ENCODE measurements at places on chromosomes 5 and 9.

GRCh38 chr5:157137691-157138090, 5.0 kb downstream of the MED7 start:
- DNase-seq, result no peak

DNA sequence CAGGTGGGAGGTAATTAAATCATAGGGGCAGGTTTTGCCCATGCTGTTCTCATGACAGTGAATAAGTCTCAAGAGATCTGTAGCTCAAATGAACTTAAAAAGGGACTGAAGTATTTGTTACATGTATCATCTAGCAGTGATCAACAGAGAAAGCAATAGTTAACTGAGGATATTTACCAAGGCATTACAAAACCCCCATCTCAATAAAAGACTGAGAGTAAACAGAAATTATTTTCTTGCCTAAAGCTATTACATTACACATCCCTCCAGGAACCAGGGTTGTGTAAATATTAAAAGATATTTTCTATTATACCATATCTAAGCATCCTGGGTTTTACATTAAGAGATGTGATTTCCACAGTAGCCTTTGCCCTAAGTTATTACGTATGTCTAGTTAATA, 169.9 kb downstream of the CTNND2 start:
- no peak for DNase-seq

GRCh38 chr9:71620746-71621145, 147.6 kb downstream of the CEMIP2 start:
- DNase-seq, result no peak

DNA sequence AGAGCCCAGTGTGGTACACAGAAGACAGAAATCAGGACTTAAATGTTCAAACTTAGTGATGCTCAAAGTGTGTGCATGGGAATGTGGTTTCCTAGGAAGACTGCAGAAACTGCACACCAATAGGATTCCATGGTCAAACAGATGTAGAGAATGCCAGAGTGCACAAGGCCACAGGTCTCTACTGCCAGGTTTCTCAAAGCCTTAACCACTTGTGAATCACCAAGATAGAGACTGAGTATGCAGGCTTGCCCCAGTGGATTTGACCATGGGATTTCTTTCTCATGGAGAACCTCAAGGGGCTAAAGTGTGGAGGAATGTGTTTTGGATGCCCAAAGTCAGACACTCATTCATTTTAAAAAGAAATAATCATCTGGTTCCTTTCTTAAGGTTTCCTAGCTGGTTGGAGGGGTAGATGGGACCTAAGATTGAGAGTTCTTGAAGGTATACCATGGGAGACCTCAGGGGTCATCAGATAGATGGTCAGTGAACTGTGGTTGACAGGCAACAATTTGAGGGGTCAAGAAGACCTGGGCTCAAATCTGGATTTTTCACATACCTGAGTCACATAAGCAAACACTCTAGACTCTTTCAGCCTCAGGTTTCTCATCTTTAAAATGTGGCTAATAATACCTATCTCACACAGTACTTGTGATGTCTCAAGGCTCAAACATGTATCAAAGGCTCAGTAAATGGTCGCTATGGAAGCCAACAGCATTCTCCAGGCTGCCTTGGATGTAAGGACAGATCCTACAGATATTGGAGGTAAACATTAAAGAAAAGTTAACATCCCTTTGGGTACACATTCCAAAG, 81.1 kb downstream of the BOD1 start:
- DNase-seq, result no peak

DNA sequence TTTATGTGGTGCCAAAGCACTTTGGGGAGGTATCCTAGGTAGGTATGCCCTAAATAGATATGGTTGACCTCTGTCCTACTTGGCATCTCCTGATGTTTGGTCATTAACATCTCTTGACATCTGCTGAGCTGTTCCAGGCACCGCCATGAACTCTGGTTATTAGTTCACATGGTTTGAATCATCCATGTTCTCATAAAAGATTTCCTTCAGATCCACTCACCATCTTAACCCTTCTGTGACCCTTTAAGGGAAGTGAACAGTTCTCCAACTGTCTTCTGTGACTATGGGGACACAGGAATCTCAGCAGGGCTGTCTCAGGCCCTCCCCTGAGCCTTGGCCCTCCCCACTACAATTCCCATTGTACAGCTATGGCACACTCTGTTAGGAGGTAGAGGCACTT, 167.7 kb downstream of the CDH6 start:
- DNase-seq, result no peak

DNA sequence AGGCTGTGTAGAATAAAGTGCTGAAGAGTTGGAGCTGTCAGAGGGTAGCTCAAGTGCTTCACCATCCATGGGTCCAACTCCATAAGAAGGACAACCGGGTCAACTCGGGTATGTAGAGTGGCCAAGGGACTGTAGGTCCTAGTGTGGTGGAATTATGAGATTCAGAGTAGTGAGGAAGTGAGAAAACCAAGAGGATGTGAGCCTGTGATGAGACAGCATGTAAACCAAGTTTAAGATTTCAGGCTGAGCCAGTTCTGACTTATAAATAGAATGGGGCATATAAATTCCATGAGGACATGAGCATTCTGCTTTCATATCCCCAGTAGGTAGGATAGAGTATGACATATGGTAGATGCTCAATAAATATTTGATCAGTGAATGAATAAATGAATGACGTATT, 96.3 kb downstream of the CFAP95 start:
- DNase-seq, result no peak

- DNase-seq, result no peak
These were observed 84.5 kb downstream of the NRG2 start for GRCh38 chr5:139958432-139959148.

DNA sequence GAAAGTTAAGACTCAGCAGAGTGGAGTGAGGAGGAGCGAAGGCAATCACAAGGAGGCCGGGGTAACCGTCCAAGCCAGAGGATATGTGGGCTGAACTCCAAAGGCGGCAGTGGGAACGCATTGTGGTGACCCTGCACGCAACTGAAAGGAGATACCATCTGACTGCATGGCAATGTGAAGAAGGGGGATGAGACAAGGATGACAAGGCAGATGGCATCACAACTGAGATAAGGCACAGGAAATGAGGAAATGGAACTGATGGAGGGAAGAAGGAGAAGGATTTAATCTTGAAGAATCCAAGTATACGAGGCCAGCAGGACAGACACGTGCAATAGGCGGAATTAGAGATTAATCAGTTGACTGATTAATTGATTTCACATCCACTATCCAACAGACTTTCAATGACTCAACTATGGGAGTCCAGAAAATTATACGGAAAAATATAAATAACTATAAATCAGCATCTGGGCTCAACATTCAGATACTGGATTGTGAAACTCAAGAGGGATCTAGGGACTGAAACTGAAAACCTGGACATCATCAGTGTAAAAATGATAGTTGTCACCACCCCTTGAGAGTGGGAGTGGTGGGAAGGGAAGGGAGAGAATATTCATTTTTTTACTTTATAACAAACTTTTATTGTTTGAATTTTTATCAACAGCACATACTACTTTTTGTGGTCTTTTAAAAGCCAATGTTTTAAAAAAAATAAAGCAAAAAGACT, 86.1 kb downstream of the ARL15 start:
- no peak for DNase-seq

DNA sequence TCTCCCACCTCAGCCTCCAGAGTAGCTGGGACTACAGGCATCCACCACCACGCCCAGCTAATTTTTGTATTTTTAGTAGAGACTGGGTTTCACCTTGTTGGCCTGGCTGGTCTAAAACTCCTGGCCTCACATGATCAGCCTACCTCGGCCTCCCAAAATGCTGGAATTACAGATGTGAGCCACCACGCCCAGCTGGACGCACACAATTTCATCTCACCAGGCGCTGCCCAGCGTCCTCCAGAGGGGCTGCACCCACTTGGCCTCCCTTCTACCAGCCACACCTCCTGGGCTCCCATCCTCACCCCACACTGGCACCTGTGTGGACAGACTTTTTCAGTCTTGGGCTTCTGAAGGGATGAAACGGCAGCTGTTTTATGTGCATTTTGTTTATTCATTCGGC, 3.8 kb upstream of the EXOC3 start:
- no peak for DNase-seq

GRCh38 chr9:129823542-129823934, 398 bp downstream of the TOR1A start:
- no peak for DNase-seq

DNA sequence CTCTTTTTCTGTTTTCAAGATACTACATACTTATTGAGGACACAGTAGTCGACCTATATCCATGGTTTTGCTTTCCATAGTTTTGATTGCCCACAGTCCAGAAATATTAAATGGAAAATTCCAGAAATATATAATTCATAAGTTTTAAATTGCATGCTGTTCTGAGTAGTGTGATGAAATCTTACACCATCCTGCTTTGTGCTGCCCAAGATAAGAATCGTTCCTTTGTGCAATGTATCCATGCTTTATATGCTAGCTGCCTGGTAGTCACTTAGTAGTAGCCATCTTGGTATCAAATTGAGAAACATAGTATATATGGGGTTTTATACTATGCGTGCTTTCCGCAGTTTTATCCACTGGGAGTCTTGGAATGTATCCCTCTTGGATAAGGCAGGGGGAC, 59.0 kb downstream of the CWC27 start:
- no peak for DNase-seq

GRCh38 chr5:1736065-1736464, 63.6 kb downstream of the MRPL36 start:
- DNase-seq, result no peak

All from thoracic aorta (tissue), 2 donors.